ENCODE measurements at places on chromosomes 7 and 10. TPM values are rescaled to one million over a fixed set of nuclear protein-coding genes. Genes with fewer than 3 reads are reported as not detected.

The MYO3A gene
- total RNA-seq: 0.21 TPM

The ITPRID1 gene
- not detected for total RNA-seq

The CAMK2B gene
- total RNA-seq: 14.7 TPM

The POLR2J2 gene
- 7.3 TPM for total RNA-seq

The LRGUK gene
- 2.1 TPM for total RNA-seq

The CH25H gene
- 0.22 TPM for total RNA-seq

The FAM180A gene
- 2.1 TPM for total RNA-seq

- DNase-seq: no peak
Observed at GRCh38 chr7:32860090-32860489, 31.5 kb downstream of the KBTBD2 start.

DNA sequence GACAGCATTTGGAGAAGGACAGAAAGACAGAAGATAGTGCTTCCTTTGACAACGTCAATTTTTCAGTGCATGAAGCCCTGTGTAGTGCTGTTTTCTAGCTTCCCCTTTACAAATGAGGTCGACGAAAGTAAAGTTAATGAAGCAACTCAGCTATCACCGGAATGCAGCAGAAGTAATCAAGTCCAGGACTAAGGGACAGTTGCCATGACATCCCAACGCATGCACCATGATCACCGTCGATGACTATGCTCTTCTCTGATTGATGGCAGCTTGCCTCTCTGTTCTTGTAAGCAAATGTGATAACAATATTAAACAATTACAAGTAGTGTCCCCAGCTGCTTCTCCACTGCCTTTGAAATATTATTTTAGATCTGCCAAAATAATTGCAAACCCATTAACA is 205.8 kb downstream of the FRMD4A start:
- no peak for DNase-seq

DNA sequence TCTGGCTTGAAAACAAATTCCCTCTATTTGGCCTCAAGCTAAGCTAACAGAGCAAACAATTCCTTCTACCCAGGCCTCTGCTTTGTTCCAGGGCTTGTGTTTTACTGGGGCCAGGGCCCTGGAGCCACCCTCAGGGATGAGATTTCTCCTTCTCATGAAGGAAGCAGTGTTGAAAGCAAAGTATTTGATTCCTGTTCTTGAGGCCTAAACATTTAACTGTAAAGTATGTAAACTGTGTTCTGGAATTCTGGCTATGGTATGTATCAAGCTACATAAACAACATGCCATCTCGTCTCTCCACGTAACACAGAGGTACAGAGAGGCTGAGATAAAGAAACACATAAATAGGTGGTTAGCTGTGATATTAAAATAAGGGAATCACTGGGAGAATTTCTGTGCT is 81.8 kb downstream of the HERPUD2 start:
- DNase-seq: no peak

GRCh38 chr7:81944058-81944457 is 174.2 kb upstream of the HGF start:
- no peak for DNase-seq

DNA sequence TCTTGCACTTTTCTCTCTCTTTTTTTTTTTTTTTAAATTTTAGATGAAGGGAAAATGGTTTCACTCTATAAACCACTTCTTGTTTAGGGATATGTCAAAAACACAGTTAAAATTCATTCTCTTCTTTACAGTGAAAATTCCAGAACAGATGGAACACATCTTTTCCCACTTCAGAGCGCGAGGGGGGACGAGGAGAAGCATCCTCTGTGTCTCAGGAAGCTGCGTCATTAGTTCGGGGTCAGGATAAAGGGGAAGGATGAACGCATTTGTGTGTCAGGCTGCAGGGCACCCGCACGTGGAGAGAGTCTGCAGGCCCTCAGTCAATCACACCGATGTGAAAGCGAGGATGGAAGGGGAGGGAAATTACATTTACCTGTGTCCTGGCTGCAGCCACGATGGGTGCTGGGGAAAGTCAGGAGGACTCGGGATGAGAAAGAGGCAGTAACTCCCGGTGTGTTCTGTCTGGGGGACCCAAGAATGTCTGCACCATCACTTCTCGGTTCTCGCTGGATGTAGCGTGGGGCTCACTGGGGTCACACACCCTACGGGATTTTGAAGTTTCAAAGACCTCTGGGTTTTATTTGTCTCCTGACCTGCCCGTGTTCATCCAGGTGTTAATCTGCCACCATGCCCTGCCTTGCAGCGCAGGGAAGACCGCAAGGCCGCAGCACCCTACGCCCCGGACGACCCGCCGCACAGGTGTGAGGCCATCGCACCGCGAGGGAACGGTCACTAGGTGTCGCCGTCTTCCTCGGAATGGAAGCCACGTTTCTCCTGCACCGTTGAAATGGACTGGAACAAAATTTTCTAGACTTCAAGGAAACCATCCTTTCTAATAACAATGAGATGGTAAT is 66.7 kb upstream of the PITRM1 start:
- peak; percentile 84 for DNase-seq

DNA sequence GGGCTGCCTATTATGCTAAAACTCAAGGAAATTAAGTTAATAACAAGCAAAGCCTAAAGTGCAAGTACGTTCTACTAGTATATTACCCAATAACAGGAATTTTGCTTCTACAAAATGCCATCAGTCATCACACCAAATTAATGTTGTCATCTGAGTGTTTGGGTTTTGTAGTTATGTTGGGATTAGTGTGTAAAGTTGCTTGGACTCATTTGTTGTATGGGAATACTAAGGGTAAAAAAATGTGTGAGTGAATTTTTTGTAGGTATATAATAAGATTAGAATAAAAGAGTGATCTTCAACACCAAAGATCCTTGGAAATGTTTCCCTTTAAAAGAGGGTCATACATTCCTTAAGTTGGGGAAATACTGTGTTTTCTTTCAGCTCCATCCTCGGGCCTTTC is 38.6 kb downstream of the NRP1 start:
- no peak for DNase-seq

- DNase-seq: no peak
Observed at GRCh38 chr10:101772895-101773761, 2.8 kb downstream of the FGF8 start.

DNA sequence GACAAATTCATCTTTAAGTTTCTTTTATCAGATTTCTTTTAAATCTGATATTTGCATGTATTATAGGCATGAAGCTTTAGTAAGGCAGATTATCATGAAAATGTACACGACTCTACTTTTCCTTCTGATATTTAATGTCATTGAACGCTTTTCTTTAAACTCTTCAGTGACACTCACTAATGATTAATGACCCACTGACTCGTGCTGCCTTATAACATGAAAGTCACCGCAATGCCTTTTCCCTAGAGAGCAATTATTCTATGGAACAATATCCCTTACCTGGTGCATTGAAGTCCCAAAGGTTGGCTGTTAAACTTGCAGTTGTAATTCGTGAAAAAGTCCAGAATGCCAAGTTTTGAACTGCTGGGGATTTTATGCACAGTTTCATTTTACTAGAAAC is 33.4 kb upstream of the HGF start:
- no peak for DNase-seq

DNA sequence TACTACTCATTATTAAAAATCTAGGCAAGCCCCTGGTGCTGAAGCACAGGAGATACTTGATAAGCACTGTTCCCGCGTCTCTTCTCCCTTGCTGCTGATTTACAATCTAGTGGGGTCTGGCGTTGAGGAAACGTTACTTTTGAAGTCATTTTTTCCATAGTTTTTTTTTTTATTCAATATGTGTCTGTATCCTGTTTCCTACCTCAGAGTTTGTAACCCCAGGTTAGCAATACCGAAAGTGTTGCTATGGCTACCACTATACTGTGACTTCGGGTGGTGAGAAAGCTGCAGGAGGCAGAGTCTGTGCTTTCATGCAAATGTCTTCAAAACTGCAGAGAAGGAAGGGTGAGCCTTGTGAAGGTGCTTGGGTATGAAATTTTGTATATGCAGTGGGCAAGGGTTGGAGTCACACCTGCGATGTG is 458.8 kb upstream of the GHITM start:
- DNase-seq: no peak

- DNase-seq: no peak
Observed at GRCh38 chr7:127873715-127874636, 157.3 kb downstream of the LRRC4 start.

DNA sequence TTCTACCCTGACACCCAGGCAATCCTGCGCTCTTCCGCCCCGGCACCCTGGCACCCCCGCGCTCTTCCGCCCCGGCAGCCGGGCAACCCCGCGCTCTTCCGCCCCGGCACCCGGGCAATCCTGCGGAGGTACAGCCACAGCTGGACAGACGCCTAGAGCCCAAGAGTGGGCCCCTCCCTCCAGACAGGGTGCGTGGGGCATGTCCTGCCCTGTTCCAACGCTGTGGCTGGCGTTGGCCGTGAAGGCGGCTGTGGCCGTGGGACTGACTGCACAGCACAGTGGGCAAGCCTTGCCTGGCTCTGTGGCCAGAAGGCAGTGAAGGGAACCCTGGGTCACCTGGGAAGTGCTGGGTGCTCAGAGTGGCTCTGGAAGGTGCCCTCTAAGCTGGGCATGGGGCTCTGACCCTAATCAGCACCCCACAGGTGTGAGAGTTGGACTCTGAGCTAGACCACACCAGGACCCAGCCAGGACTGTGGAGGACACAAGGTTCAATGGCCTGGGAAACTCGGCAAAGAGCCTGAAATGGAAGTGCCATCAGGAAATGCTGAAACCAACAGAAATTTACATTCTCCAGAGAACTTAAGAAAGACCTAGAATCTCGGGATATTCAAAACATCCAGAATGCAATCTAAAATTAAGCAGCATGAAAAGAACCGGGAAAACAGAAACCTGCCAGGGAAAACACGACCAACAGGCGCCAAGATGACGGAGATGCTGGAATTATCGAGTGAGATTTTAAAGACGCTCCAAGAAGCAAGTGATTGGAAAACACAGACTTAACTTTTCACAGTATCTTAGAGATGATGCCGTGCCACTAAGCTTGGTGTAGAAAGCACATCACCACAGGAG is 253.6 kb downstream of the ELFN1 start:
- no peak for DNase-seq

- DNase-seq: no peak
Observed at GRCh38 chr10:106392778-106393177, 771.7 kb downstream of the SORCS1 start.

- DNase-seq: no peak
Observed at GRCh38 chr7:134067164-134067563, 60.0 kb upstream of the LRGUK start.

DNA sequence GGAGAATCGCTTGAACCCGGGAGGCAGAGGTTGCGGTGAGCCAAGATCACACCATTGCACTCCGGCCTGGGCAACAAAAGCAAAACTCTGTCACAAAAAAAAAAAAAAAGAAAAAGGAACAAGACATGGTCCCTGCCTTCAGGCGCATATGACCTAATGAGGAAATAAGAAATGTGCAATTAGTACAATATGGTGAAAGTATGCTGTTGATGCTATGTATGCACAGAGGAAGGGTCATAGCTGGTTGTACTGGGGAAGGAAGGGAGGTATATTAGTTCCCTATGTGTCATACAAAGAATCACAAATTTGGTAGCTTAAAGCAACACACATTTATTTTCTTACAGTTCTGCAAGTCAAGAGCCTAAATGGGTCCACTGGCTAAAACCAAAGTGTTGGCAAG is 97.8 kb upstream of the MPP7 start:
- DNase-seq: no peak

DNA sequence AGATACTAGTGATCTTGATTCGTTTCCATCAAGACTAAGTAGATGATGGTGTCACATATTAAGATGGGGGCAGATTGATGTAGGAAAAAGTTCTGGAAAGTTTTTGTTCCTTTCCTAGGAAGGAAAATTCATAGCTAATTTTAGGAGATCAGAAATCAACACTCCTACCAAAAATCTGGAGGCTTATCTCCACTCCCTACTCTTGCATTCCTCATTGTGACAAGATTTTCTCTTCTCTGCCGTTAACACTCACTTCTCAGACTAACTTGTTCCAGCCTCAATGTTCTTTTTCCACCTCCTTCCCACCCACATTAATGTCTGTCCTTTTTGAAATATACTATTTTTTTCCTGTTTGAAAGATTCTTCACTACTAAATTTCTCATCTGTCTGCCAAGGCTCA is 851.9 kb upstream of the GHITM start:
- DNase-seq: no peak
